ENCODE measurements at places on chromosomes 1 and 21.

DNA sequence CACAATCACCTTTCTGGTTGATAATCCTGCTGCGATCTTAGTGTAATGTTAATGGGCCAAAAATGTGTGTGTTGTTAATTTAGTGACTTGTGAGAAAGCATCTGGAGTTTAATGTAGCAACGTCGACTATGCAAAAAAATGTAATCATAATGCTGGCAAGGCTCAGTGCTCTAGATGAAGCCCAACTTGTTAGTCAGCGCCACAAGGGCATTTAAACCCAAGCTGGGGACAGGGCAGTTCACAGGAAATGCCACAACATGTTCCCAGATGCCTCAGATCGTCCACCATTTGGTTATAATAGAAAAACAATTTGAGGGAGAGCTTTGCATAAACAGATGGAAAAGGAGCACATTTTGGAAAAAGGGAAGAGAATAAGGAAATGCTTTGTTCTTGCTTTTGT lies 585.4 kb upstream of the PLXNA2 start:
- DNase-seq = no peak

- DNase-seq = peak; percentile 8
These were observed 844 bp downstream of the ZMYM6 start for GRCh38 chr1:35030756-35031446.

DNA sequence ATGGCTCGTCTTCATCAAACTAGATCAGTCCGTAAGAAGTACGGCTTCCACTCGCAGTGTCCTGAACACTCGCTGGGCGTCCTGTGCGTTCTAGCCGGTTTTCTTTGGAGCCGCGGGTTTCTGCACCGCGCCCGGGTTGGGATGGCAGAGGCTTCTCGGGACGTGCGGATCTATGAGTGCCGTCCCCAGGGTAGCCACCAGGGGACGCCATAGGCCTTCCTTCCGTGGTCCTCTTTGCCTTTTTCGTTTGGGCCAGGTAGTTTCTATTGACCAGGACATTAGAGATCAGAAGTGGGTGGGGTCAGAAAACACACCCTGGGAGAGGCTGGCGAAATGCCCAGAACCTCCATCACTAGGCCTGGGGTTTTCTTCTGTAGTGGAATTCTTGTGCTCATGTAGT lies 273.8 kb downstream of the FAM72C start:
- DNase-seq = no peak

- DNase-seq = no peak
These were observed 13.7 kb upstream of the C1orf21 start for GRCh38 chr1:184373155-184373554.

- DNase-seq = no peak
These were observed 41.3 kb upstream of the GNG12 start for GRCh38 chr1:67874501-67875111.

- DNase-seq = no peak
These were observed 54.9 kb downstream of the DMRTA2 start for GRCh38 chr1:50368179-50369007.

- no peak for DNase-seq
These were observed 38.7 kb downstream of the ALPL start for GRCh38 chr1:21547876-21548275.

DNA sequence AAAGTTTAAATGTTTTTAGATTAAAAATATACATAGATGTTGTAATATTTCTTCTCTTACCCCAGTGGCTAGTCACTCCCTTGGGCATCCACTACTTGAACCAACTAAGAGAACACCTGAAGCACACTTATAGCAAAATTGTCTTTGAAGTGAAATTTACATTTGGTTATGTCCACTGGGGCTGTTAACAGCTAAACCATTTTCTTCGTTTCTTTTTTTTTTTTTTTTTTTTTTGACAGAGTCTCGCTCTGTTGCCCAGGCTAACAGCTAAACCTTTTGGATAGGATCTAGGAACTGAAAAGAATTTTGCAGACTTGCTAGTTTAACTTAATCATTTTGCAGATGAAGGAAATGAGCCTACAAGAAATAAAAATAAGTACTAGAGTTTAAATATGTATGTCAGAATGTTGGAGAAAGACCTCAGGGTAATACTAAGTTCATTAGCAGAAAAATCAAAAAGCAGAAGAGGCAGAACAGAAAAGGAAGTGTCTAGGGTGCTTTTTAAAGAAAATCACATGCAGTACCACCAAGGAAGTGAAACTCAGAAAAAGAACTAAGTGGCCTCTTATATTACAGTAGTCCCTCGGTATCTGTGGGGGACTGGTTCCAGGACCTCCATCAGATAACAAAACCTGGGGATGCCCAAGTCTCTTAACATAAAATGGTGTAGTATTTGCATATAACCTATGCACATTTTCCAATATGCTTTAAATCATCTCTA lies 11.8 kb downstream of the DRAM2 start:
- DNase-seq = no peak

DNA sequence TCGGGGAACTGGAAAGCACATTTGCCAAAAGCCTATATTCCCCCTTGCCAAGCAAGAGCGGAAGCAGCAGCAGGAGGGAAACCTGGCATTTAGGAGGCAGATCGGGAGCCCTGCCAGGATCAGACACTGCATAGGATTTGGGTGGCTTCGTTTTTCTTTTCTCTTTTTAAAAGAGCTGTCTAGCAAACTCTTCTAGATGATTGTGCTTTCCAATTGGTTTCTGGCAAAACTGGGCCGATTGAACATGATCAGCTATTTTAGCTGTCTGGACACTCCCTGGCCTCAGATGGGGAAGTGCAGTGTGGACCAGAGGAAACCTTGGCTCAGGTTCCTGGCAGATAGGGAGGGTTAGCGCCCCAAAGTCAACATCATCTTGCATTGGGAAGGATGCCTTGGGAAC lies 414.0 kb upstream of the KAZN start:
- no peak for DNase-seq

DNA sequence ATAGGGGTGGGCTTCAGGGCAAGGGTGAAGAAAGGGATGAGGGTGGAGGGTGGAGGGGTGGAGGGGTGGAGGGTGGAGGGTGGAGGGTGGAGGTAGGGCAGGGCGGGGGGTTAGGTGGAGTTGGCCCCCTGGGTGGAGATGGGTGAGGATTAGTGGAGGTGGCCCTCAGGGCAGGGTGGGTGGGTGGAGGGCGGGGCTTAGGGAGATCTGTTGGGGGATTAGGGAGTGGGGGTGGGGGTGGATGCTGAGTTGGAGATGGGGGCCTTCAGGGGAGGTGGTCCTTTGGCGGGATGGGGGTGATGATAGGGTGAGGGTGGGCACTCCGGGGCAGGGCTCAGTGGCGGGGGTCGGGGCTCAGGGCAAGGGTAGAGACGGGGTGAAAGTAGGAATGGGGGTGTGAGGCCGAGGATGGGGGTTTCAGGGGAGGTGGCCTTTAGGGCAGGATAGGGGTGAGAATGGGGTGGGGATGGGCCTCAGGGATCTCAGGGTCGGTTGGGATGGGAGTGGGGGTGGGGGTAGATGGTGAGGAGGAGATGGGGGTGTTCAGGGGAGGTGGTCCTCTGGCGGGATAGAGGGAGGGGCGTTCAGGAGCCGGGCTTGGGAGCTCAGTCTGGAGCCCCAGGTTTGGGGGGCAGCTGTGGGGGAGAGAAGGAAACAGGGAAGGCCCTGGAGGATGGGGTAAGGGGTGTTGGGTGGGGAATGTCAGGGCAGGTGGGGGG lies 800 bp upstream of the DNMT3L start:
- DNase-seq = no peak

DNA sequence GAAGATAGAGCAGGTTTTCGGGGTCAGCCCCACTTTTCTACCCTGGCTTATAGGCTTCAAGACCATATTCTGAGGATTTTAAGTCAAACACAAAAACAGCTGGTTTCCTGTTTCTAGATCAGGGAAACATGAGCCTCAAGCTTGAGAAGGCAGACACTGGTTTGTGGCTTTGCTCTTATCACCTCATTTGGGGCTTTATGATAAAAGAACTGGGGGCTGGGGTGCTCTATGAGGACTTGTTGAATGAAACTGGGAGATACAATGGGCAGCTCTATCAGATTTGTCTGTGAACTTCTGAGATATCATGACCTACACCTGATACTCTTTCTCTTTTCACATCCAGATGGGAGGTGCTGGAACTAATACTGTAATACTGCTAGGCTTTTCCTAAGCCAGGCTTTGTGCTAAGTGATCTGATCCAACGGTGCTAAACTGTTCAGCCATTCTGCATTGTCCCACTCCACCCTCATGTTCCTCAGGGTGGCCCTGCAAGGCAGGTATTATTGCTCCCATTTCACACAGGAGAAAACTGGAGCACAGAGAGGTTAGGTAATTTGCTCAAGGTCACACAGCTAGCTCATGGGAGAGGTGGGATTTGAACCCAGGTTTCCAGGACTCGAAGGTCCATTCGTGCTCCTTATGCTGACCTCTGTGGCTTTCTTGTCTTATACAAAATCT lies 6.6 kb downstream of the AJAP1 start:
- no peak for DNase-seq

GRCh38 chr1:154867841-154868605 lies 2.1 kb downstream of the KCNN3 start:
- DNase-seq = no peak

DNA sequence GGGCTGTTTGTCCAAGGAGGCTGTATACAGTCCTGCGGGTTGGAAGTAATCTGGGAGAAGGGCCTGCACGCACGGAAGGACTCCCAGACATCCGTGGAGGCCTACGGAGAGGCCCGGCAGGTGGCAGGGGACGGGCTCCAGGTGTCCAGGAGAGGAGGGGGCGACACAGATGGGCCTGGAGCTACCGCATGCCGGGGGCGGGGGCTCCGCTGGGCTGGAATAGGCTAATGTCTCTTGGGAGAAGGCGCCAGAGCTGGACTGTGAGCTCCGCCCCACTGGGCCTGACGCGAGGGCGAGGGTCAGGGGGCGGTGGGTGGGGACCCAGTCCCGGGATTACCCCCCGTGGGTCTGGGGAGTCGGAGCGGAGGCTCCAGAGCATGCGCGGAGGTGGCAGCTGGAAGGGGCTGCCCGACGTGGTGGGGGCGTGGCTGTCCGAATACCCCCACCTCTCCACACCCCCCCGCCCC lies 659 bp downstream of the AGO1 start:
- DNase-seq = peak; percentile 8

GRCh38 chr21:22363504-22363903 lies 1365.3 kb downstream of the NCAM2 start:
- DNase-seq = no peak

- DNase-seq = no peak
These were observed 167.6 kb upstream of the ADAMTS5 start for GRCh38 chr21:27134516-27134915.

- no peak for DNase-seq
These were observed 14.5 kb upstream of the C4BPB start for GRCh38 chr1:207073906-207074820.

DNA sequence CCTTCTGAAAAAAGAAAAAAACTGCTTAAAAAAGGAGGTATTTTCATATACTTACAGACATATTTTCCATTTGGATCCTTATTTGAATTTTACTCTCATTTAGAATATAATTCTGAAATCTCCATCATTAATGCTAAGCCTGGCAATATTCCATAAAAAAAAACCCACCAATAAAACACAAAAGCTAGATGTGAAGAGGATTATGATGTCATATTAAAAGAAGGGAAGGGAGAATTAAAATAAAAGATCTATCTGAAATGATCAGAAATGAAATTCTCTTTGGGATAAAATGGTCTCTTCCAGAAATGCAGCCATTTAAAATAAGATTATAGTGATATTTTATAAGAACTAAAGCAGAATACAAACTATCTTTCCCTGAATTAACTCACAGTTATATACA lies 206.7 kb upstream of the CAMK1G start:
- no peak for DNase-seq

GRCh38 chr1:165828103-165828668 lies 772 bp downstream of the UCK2 start:
- no peak for DNase-seq

GRCh38 chr1:154141240-154141639 lies 13.6 kb downstream of the NUP210L start:
- DNase-seq = no peak

DNA sequence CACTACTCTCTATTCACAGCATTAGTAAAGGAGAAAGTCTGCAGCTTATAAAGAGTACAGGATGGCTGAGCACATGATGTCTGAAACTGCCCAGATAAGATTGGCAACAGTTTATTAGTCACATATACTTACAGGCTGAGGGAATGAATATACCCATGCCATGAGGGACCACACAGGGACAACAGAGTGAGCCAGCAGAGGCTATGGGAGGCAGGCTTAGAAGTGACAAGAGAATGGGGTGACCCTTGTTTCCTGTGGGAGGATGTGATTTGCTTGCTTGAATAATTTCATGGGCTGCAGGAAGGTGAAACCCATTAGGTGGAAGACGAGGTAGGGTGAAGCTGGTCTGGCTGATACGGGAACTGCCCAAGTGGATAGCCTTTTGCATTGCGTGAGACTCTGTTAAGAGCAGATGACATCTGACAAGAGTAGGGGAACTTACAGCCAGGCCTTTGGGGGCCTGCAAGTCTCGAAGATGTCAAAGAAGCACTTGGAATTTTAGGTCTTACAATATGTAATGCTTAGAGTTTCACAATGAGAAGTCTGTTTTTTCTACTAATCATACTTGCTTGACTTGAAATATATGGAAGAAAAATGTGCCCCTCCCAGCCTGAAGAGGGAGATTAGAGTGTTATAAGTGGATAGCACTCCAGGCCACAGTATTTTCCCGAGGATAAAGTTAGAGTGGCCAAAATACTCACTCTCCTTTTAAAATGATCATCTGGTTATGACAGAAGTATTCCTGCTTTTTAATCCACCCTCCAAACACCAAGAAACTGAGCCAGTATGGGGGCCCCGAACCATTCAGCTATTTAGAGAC lies 34.6 kb upstream of the TNFSF4 start:
- DNase-seq = no peak

- DNase-seq = no peak
These were observed 22.3 kb upstream of the CLDN8 start for GRCh38 chr21:30238168-30238567.

GRCh38 chr1:22841860-22842281 lies 130.8 kb downstream of the LACTBL1 start:
- no peak for DNase-seq

- DNase-seq = no peak
These were observed 38.4 kb downstream of the ACBD3 start for GRCh38 chr1:226148121-226148648.

DNA sequence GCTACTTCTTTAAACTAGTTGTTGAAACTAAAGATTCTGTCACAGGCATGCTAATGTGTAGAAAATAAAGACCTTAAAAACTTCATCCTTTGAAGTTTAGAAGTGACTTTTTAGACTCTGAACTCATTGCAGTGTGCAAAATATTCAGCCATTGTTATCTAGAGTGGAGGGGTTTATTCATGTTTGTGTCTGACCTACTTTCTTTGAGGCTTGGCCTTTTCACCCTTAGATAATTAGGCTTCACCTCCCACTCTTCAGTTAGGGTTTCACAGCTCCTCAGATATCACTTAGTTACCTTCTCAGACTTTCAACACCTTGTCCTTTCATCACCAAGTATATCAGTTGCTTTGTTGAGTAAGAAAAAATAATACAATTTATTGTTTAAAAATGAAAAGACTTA lies 75.9 kb downstream of the IVNS1ABP start:
- DNase-seq = no peak

DNA sequence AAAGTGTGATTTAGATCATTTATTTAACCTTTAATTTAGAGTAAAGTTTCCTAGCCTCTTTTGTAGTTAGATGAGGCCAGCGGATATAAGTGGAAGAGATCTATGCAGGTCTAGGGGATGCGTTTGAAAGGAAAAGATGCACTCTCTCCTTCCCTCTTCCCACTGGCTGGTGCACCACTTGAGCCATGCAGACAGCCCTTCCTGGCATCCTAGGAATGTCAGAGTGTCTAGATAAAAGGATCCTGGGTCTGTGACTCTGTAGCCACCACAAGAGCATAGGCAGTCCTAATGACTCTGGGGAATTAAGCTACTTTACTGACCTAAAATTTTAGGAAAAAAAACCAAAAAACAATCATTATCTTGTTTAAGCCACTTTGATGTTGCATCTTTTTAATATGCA lies 16.0 kb upstream of the STUM start:
- no peak for DNase-seq

GRCh38 chr1:31364561-31365250 lies 8.2 kb downstream of the FABP3 start:
- no peak for DNase-seq

Measured in stimulated activated CD8-positive, alpha-beta memory T cell treated with anti-CD3 and anti-CD28 coated beads, Interleukin-2, amount 100 ng/mL, for 1 hour (primary cell).